ENCODE measurements at places on chromosomes 7 and 10. TPM values are rescaled to one million over a fixed set of nuclear protein-coding genes. Genes with fewer than 3 reads are reported as not detected.

The OPALIN gene
- total RNA-seq, result not detected

The NPY gene
- not detected for total RNA-seq

The CC2D2B gene
- total RNA-seq, result not detected

The SLC26A4 gene
- total RNA-seq, result 0.19 TPM

The GHRHR gene
- total RNA-seq, result not detected

The TMEM176A gene
- total RNA-seq, result not detected

The CALHM2 gene
- total RNA-seq, result 4.2 TPM

The ANKRD22 gene
- total RNA-seq, result 0.65 TPM

The LRRC17 gene
- total RNA-seq, result not detected

The CALML3 gene
- not detected for total RNA-seq

The SMO gene
- total RNA-seq, result 13.6 TPM

The SPDYE6 gene
- total RNA-seq, result not detected

The ITPRID1 gene
- not detected for total RNA-seq

The GPR15LG gene
- total RNA-seq, result not detected

The UMAD1 gene
- 7.9 TPM for total RNA-seq

The TUBB8 gene
- total RNA-seq, result not detected

The SPDYE8 gene
- total RNA-seq, result not detected

The UPK3B gene
- total RNA-seq, result 19.4 TPM

The VIPR2 gene
- total RNA-seq, result 0.03 TPM

The GBX1 gene
- not detected for total RNA-seq

The PRDX3 gene
- total RNA-seq, result 343 TPM

The FHIP2A gene
- 10.7 TPM for total RNA-seq

The NUDT13 gene
- 5.4 TPM for total RNA-seq

The IFIT1B gene
- total RNA-seq, result not detected

The PTPRZ1 gene
- not detected for total RNA-seq

The TMEM196 gene
- not detected for total RNA-seq

The ANKRD30A gene
- total RNA-seq, result 0.31 TPM

The IQUB gene
- total RNA-seq, result 0.12 TPM

The HSPA12A gene
- total RNA-seq, result 9.3 TPM

The ADAM22 gene
- total RNA-seq, result 0.29 TPM

The RAB19 gene
- not detected for total RNA-seq

The RBAK gene
- total RNA-seq, result 6.3 TPM

The OPN1SW gene
- not detected for total RNA-seq

The CLDN3 gene
- total RNA-seq, result 2.8 TPM

The GRID1 gene
- total RNA-seq, result 0.32 TPM

The PARD3 gene
- total RNA-seq, result 64.0 TPM

The AKR1C8 gene
- 0.16 TPM for total RNA-seq

The MET gene
- 81.1 TPM for total RNA-seq

The CCDC136 gene
- 2.2 TPM for total RNA-seq
